ENCODE measurements at places on chromosomes 6 and 20. TPM values are rescaled to one million over a fixed set of nuclear protein-coding genes. Genes with fewer than 3 reads are reported as not detected.

Gene TTPAL
- 35.6 TPM for total RNA-seq

Gene RBPJL
- total RNA-seq = not detected

Gene RIPOR3
- 12.7 TPM for total RNA-seq

Gene GPLD1
- 69.6 TPM for total RNA-seq

Gene CSTF1
- total RNA-seq = 41.4 TPM

Gene GSTA3
- total RNA-seq = 17.8 TPM

Gene ETV7
- 30.0 TPM for total RNA-seq

Gene MRPS10
- total RNA-seq = 20.9 TPM

Gene CDSN
- 1,164 TPM for total RNA-seq

Gene KCNB1
- 0.30 TPM for total RNA-seq

Gene PRDM13
- not detected for total RNA-seq

Gene TMEM200A
- total RNA-seq = 0.23 TPM

Gene CCN6
- 2.9 TPM for total RNA-seq

Gene GPR6
- not detected for total RNA-seq

Gene TRIM31
- not detected for total RNA-seq

Gene TNFRSF6B
- 7.1 TPM for total RNA-seq

Gene MMP24
- total RNA-seq = 0.27 TPM

Gene EEF1A1
- 12,058 TPM for total RNA-seq

Gene NNAT
- 1.8 TPM for total RNA-seq

Gene TP53INP2
- total RNA-seq = 6.6 TPM

Gene CEP43
- 13.0 TPM for total RNA-seq

Gene AURKA
- 5.4 TPM for total RNA-seq

Gene BIRC7
- 1.4 TPM for total RNA-seq

Gene FKBP5
- total RNA-seq = 199 TPM

Gene GTSF1L
- not detected for total RNA-seq

Gene NMBR
- not detected for total RNA-seq

Gene GLP1R
- total RNA-seq = not detected

Gene KCNQ2
- total RNA-seq = not detected

Gene HTR1E
- total RNA-seq = not detected
